ENCODE measurements at places on chromosomes 6 and 20.

DNA sequence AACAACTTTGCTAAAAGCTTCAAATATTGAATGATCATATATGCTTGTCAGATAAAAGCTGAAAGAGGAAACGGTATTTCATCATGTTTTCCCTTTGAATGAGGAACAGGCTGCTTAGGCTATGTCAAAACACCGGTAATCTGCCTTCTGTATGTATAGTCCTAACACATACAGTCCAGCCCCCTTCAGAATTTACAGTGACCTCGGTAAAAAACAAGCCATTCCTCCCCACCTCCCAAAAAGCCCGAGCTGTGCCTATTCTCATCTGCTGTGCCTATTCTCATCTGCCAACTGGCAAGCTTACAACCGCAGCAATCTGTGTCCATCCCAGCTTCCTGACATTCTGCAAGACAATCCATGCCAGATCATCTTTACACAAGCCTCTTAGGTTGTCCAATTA, 26.8 kb upstream of the UBE2J1 start:
- DNase-seq, result no peak

DNA sequence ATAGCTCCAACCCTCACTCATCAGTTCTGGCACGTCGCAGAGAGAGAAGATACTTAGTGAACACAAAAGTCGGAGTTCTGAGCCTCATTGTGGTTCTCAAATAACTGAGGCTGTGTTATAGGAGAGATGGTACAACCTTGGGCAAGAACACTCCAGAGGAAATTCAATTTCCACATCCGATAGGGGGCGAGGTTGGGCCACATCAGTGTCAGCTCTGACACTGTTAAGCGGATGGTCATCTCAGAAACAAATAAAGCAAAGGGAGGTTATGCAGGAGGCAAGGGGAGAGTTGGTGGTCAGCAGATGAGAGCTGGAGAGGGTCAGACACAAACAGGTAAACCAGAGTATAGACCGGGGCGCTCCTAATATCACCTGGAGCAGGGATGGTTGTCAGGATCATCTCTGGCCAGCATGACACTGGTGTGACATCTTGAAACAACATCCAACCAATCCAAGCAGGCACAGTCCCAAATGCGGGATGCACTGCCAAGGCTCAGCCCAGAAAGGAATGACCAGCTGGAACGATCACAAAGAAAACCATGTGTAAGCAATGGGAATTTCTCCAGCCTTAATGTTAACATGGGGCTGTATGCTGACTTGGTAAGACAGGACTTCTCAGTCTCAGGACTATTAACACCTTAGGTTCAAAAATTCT, 331.8 kb downstream of the HACE1 start:
- DNase-seq, result no peak

DNA sequence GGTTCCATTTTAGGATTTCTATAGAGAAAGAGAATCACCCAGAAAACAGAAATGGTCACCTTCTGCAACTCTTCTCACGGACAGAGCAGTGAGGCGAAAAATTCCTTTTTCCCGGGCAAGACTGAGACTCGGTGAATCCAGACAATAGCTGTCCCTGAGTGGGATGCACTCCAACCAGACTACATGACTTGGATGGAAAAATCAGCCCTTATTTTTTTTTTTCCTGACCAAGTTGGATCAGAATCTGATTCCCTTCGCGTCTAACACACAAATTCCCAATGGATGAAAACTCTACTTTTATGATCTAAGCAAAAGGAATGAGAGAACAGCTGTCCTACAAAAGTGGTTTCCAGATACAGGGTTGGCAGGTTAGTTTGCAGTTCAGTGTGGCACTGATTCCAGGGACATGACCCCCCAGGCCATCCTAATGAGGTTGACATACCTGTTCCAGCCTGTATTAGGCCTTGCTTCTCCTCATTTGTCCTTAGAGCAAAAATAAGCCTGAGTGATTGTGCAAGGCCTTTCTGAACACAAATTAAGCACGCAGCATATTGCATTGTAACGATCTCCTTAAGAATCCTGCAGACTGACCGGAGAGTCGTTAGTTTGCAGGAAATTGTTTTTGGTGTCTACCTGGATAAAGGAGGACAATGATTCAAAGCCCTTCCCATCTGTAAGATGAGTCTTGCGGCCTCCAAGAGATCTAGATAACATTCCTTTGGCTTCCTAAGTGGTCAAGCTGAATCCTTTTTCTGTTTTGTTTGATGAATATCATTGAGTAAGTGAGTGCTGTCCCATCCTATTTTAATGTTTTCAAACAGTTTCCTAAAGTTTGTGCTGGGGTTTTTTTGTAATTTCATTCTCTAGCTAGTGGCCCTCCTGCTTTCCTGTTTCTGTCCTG, 1.5 kb upstream of the NEDD9 start:
- no peak for DNase-seq

DNA sequence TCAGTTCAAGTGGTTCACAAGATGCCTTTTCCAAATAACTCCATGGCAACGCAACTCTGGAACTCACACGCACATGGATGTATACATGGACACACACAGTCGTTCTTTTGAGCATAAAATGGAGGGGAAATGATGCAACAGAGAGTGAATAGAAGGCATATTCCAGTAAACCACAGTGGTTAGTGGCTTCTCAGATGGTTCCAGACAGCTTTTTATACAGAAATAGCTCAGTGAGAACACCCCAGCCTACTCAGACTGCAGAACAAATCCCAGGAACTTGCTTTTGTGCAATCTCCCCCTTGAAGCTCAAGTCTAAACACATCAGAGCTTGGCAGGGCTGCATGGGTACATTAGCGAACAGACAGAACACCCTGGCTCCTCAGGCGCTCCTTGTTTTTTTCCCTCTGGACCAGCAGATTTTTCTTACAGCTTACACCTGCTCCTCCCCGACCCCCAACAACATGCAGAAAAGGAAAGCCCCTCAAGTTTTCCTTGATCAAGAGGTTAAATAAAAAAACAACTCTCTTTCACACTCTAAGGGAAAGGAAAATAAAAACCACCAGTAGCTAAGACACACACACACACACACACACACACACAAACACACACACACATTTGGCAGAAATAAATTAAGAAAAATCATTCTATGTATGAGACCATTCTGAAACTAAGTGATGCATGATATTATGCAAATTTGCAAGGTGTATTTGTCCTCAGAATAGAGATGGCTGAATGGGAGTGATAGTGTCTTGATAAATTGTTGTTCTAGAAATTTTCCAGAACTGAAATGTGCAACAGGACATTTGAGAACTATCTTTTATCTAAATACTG, 51.2 kb upstream of the RANBP9 start:
- no peak for DNase-seq

DNA sequence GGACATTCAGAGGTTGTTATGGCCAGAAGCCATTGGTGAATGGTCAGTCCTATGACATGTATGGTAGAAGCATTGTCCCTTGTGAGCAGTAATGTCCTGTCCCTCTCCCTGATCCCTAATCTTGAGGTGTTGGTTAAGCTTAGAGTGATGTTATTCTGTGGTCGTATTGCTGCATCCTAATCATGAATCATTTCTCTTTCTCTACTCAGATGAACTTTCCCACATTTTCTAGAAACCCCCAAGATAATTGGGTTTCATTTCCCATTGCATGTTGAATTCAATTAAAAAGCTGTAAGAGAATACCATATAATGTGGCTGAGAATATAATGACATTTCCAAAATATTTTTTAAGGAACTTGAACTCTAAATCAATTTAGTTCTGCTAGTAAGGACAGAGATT, 175.1 kb downstream of the PLCB4 start:
- DNase-seq, result no peak

DNA sequence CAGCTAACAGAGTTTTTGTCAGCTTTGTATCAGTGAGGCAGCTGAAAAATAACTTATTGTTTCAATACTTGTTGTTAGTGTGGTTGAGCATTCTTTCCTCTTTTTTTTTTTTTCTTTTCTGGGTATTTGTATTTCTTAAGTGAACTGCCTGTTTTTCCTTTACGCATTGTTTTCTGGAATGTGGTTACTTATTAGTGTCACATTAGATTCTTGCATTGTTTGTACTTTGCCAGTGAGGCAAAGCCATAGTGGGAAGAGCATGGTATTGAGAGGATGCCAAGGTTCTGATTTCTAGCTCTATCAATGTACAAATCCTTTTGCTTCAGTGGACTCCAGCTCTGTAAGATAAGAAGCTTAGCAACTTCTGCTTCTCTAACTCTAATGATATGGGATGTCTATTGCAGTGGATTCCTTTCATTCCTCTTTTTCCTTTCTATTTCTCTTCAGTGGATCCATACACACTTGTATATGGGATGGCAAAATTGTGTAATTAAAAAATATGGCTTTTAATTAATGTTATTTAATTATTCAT, 3.9 kb downstream of the CDKAL1 start:
- DNase-seq, result no peak

GRCh38 chr6:87700397-87701343, 1.4 kb downstream of the AKIRIN2 start:
- no peak for DNase-seq

- DNase-seq, result no peak
These were observed 6.4 kb downstream of the NHSL1 start for GRCh38 chr6:138492871-138493270.

DNA sequence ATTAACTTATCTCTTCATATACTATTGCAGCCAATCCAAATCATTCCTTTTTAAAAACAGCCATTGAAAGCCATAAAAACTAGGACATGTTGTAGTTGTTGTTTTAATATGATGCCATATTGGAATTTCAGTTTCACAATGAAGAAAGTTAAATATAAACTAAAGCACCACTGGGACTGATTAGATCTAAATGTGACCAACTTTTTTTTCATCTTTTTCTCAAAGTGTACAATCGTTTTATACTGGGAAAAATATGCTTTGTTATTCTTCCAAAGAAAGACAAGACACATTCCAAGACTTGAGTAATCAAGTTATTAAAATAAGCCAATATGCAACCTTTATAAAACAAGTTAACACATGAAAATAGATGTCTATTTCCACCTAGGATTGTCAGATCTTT, 68.5 kb downstream of the THEMIS start:
- DNase-seq, result no peak

DNA sequence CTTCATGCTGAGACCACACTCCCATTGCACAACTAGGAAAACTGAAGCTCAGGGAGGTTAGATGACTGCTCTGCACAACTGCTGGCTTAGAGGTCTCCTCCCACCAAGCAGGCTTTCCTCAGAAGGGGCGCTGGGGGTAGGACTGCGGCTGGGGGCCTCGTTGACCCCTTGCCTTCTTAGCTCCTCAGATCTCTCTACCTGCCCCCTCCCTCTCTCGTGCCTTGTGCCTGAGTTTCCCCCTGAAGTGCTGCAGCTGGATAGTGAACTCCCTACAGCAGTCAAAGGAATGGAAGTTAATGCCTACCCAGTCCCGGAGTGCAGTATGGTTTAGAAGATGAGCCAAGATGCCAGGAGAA, 149.8 kb downstream of the GRM4 start:
- DNase-seq, result no peak

- no peak for DNase-seq
These were observed 934.3 kb downstream of the GRIK2 start for GRCh38 chr6:102327697-102328225.

GRCh38 chr6:11791354-11792107, 12.9 kb upstream of the ADTRP start:
- DNase-seq, result no peak

GRCh38 chr20:8060977-8061376, 41.4 kb upstream of the TMX4 start:
- no peak for DNase-seq

DNA sequence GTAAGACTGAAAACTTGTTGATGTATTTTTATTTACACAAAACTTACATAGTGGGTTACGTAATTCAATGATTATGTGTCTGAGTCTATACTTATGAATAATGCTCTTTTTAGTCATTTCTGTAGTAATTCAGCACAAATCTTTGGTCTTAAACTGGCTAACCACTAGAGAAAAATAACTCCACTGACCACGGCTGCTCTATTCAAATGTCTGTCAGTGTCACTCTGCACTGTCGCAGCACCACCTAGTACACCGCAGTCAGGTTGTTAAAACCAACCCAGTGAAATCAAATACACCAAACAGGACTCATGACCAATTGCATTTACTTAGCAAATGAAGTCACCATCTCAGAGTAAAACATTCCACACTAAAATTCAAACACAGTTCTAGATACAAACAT, 93.5 kb upstream of the CCDC28A start:
- no peak for DNase-seq

- DNase-seq, result no peak
These were observed 117.0 kb downstream of the TMEM200A start for GRCh38 chr6:130482645-130483390.

- no peak for DNase-seq
These were observed 258.1 kb downstream of the DLL1 start for GRCh38 chr6:170032706-170033309.

DNA sequence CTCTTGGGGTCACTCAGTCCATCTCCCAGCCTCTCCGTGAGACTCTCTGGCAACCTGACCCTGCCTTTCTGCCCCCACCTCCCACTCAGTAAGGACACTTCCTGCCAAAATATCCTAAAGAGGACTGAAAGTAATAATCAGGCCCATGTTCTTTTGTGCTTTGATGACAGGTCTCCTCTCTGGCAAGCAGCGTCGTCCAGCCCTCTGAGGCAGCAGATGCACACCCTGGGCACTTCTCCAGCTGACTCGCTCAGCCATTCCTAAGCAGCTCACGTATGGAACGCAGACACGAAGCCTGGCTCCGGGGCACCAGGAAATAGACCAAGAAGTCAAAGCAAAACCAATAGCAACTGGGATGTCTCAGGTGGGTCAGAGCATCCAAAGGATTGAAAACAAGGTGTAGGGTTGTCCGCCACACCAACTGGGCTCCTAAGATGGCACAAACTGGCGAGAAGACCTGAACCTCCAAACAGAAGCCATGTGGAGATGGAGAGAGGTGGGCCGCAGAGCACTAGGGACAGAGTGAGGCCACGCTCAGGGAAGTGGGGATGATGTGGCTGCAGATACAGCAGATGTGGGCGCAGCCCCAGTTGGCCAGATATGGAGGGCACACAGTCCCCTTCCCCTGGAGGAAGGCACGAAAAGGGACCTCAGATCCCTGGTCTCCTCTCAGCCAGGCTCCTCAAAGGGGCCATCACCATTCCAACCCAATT, 99.3 kb downstream of the PRND start:
- no peak for DNase-seq

GRCh38 chr6:165266191-165266590, 43.2 kb downstream of the C6orf118 start:
- DNase-seq, result no peak

GRCh38 chr6:16238963-16239797, 793 bp downstream of the GMPR start:
- DNase-seq, result no peak

DNA sequence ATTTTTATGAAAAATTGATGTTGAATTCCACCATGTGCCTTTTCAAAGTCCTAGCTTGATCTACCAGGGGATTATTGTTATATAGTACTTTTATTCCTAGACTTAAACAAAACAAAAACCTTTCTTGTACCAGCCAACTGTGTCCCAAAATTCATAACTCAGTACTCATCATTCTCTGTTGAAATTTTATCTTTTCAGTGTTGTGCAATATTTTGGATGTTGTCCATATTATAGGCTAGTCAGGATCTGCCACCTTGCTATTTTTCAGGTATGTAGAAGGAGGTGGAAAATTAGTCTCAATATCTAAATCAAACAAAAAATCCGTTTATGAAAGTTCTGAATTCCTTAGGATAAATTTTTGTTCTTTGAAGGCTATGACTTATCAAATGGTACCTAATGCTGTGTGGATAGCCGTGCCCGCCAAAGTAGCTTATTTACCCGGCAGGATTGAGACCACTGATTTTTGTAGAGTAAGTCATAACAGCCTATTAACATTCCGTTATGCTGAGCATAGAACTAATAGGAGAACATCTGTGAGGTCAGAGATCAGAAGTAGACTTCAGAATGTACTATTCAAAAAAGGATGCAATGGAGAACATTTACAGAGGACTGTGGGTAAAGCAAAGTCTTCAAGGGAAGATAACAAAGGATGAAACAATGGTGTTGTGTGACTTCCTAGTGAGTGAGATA, 304.7 kb downstream of the SOX4 start:
- no peak for DNase-seq

- no peak for DNase-seq
These were observed 32.6 kb upstream of the TBC1D7 start for GRCh38 chr6:13360671-13361540.

All from smooth muscle cell of the brain vasculature (primary cell).